Progenitor cell of endocrine pancreas (in vitro differentiated cells): ENCODE measurements at places on chromosomes 2 and 18.
A peak's percentile ranks its signal among the peaks of the same experiment; 100 is the strongest.

DNA sequence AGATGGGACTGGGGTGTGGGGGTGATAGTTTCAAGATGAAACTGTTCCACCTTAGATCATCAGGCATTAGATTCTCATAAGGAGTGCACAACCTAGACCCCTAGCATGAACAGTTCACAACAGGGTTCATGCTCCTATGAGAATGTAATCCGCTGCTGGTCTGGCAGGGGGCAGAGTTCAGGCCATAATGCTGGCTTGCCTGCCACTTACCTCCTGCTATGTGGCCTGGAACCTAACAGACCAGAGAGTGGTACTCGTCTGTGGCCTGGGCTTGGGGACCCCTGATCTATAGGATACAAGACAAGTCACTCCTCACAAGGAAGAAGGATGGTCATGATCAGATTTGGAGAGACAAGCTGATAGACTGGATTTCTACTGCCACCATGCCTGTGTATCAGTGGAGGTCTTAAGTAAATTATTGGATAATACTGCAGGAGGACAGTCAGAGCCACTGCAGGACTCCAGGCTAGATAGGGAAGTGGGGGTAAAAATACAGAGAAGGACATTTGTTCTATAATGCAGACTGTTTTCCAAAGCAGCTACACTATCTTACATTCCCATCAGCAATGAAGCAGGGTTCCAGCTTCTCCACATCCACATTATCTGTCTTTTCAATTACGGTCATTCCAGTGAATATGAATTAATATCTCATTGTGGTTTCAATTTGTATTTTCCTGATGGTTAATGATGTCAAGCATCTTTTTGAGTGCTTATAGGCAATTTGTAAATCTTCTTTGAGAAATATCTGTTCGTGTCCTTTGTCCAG, 28.8 kb upstream of the APOB start:
- no peak overlapping the region for H3K4me3 ChIP-seq
- DNase-seq = no peak
- H3K4me1 ChIP-seq = peaks cover 16% of the 10 kb centered on the region
- no peak overlapping the region for H3K27ac ChIP-seq
- no peaks in the 10 kb centered on the region for H3K27me3 ChIP-seq

DNA sequence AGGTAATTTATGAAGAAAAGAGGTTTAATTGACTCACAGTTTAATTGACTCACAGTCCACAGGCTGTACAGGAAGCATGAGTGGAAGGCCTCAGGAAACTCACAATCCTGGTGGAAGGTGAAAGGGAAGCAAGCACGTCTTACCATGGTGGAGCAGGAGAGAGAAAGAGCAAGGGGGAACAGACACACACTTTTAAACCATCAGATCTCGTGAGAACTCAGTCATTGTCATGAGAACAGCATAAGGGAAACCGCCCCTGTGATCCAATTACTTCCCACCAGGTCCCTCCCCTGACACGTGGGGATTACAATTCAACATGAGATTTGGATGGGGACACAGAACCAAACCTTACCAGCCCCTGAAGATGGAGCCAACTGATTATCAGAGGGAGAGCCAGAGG, 11.2 kb upstream of the PUM2 start:
- H3K27me3 ChIP-seq = no peaks in the 10 kb centered on the region
- H3K4me3 ChIP-seq = no peak overlapping the region
- H3K4me1 ChIP-seq = peaks cover 2% of the 10 kb centered on the region
- no peak overlapping the region for H3K27ac ChIP-seq

- no peaks in the 10 kb centered on the region for H3K4me1 ChIP-seq
- no peak overlapping the region for H3K4me3 ChIP-seq
- H3K27ac ChIP-seq = no peak overlapping the region
Observed at GRCh38 chr2:107635883-107636282, 190.8 kb upstream of the RGPD4 start.

DNA sequence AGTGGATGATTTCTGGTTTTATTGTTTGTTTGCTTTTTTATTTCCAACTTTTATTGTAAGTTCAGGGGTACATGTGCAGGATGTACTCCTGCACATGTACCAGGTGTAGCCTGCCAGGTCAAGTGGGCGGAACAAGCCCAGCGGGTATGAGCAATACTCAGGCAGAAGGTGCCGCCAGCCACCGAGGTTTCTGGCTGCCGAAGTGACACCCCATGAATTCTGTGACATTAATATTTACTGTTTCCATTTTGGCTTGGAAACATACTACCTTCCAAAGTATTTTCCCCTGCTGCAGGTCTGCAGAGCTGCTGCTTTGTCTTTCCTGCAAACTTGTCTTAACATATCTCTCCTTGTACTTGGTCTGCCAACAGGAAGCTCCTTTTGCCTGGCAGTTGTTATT, 78.5 kb downstream of the PTPN4 start:
- H3K4me3 ChIP-seq = no peak overlapping the region
- H3K27ac ChIP-seq = peak overlapping the region; percentile 30
- no peak for DNase-seq
- H3K36me3 ChIP-seq = peaks cover 15% of the 10 kb centered on the region
